ENCODE measurements at places on chromosomes 6 and 20.

DNA sequence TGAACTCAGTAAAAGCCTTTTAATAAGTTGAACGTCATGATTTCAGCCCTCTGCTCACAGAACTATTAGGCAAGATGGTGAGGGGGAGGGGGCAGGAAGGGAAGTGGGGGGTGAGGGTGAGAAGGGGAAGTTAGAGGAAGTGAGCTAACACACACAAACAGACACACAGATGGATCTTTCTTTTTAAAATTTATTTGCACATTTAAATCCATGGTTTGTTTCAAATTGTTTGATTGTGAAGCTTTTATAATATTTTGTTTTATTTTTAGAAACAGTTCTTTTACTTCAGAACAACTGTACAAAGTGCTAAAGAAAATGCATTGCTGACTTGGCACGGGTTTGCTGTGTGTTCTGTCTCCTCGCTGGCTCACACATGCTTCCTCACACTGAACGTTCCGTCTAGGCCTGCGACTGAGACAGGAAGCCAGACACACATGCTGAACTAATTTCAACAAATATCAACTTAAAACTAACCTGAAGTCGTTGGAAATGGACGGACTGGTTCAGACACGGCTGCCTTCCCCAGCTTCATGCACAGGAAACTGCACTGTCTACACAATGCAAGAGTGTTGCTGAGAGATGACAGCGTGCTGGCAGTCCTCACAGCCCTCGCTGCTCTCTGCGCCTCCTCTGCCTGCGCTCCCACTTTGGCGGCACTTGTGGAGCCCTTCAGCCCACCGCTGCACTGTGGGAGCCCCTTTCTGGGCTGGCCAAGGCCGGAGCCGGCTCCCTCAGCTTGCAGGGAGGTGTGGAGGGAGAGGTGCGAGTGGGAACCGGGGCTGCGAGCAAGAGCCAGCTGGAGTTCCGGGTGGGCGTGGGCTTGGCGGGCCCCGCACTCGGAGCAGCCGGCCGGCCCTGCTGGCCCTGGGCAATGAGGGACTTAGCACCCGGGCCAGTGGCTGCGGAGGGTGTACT is 8.1 kb upstream of the ZBP1 start:
- peak; percentile 40 for DNase-seq

- DNase-seq: no peak
Observed at GRCh38 chr6:111494951-111495635, 12.1 kb upstream of the REV3L start.

DNA sequence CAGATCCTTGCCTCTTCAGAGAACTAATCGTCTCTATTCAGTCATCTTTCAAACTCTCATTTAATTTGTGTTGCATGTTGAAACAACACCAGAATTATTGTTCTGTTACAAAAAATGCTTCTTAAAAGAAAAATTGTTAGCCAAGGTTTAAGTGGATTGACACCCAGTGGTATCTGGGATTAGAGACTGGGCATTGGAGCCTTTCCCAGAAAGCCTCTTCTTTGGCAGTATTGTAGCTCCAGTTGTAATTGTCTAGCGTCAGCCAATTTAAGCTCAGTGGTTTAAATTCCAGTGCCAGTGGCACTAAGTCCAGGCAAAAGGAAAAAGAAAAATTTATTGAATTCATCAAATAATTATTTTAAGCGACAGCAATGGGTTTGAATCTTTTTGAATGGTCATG is 801 bp downstream of the CCDC28A start:
- DNase-seq: no peak

DNA sequence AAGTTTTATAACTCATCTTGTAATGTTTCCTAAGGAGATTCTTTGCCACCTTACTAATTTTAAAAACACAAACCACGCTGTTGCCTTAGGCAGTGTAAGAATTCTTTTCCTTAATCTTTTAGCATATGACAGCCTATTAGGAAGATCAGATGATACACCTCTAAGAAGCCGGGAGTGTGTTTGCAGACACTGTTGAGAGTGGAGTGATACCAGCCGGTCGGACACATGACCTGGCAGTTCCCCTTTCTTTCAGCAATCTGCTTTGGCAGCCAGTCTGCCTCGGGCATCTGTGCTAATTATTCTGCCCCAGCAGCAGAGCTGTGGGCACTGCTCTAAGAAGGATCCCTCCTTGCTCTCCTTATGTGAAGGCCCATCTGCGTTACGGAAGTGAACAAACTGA is 50.9 kb downstream of the PLCB4 start:
- peak; percentile 65 for DNase-seq

GRCh38 chr6:5617179-5617578 is 355.9 kb downstream of the FARS2 start:
- DNase-seq: no peak

DNA sequence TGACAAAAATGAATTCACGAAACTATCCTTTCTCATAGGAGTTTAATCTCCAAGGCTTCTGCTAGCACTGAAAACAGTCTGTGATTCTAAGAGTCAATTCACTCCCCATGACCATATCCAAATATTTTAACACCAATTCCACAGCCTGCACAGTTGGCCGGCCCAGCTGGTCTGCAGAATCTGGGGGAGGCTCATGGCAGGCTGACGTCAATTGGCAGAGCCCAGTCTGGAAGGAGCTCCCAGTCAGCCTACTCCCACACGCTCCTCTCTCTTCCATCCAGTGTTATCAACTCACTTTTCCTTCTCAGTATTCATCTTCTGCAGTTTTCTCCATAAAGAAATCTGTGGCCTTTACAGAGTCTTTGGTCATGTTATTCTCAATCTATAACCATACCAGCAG is 111.0 kb downstream of the TBXT start:
- DNase-seq: no peak

GRCh38 chr6:100657678-100658330 is 193.1 kb upstream of the SIM1 start:
- peak; percentile 25 for DNase-seq

All from EL (cell line).